ENCODE measurements at places on chromosomes 11 and 22.

GRCh38 chr11:72369743-72370142 lies 64.6 kb downstream of the CLPB start:
- H3K27ac ChIP-seq, result no peak overlapping the region
- H3K27me3 ChIP-seq, result no peaks in the 10 kb centered on the region
- no peak overlapping the region for H3K4me3 ChIP-seq
- H3K4me1 ChIP-seq, result no peaks in the 10 kb centered on the region
- no peaks in the 10 kb centered on the region for H3K36me3 ChIP-seq

GRCh38 chr11:133065847-133066485 lies 466.3 kb downstream of the OPCML start:
- peaks cover 11% of the 10 kb centered on the region for H3K27me3 ChIP-seq
- DNase-seq, result no peak
- H3K27ac ChIP-seq, result no peak overlapping the region
- no peak overlapping the region for H3K4me3 ChIP-seq

DNA sequence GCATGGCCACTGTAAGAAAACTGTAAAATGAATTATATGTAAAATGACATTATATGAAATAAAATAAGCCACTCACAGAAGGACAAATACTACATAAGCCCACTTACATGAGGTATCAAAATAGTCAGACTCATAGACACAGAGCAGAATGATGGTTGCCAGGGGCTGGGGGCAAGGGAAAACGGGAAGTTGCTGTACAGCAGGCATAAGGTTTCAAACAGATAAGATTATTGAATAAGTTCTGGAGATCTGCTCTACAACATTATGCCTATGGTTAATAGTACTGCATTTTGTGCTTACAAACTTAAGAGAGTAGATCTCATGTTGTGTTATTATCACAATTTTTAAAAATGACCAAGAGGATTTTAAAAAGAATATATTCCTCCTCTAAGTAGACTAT lies 32.7 kb upstream of the HEPHL1 start:
- no peak overlapping the region for H3K27ac ChIP-seq
- no peaks in the 10 kb centered on the region for H3K27me3 ChIP-seq
- no peaks in the 10 kb centered on the region for H3K36me3 ChIP-seq
- no peaks in the 10 kb centered on the region for H3K4me1 ChIP-seq
- no peak overlapping the region for H3K4me3 ChIP-seq

DNA sequence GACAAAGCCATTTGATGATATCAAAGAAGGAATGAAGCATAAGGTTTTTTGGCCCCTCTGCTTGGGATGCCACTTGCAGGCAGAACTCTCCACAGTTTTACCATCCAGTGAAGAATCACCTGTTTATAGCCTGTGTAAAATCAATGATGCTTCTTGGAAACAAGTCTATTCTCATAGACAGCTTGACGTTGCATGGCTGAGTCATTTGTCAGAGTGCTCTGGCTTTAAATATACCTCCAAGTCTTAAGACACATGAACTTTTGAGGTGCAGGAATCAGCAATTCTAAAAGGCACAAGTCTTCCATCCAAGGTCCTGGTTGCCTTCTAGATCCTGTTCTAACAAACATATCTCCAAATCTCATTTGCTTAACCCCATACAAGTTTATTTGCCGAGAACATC lies 53.6 kb upstream of the KIRREL3 start:
- no peak overlapping the region for H3K4me3 ChIP-seq
- no peaks in the 10 kb centered on the region for H3K27me3 ChIP-seq
- H3K36me3 ChIP-seq, result no peaks in the 10 kb centered on the region
- DNase-seq, result no peak
- no peaks in the 10 kb centered on the region for H3K4me1 ChIP-seq
- H3K27ac ChIP-seq, result no peak overlapping the region

- H3K27me3 ChIP-seq, result no peaks in the 10 kb centered on the region
- H3K27ac ChIP-seq, result peak overlapping the region; percentile 42
- no peak overlapping the region for H3K4me3 ChIP-seq
These were observed 40.3 kb downstream of the TPBGL start for GRCh38 chr11:75280770-75281468.

GRCh38 chr11:132032555-132032954 lies 662.1 kb downstream of the NTM start:
- no peaks in the 10 kb centered on the region for H3K36me3 ChIP-seq
- no peaks in the 10 kb centered on the region for H3K4me1 ChIP-seq
- H3K4me3 ChIP-seq, result no peak overlapping the region

- no peak overlapping the region for H3K4me3 ChIP-seq
- H3K4me1 ChIP-seq, result peaks cover 5% of the 10 kb centered on the region
- H3K27me3 ChIP-seq, result no peaks in the 10 kb centered on the region
These were observed 54.7 kb downstream of the PANX1 start for GRCh38 chr11:94183251-94183885.

GRCh38 chr11:96306933-96307775 lies 35.8 kb downstream of the MAML2 start:
- H3K36me3 ChIP-seq, result no peaks in the 10 kb centered on the region
- H3K27ac ChIP-seq, result peak overlapping the region; percentile 75
- peaks cover 8% of the 10 kb centered on the region for H3K4me1 ChIP-seq
- no peaks in the 10 kb centered on the region for H3K27me3 ChIP-seq
- peak; percentile 97 for DNase-seq

- no peaks in the 10 kb centered on the region for H3K27me3 ChIP-seq
- H3K36me3 ChIP-seq, result no peaks in the 10 kb centered on the region
- no peak overlapping the region for H3K27ac ChIP-seq
- H3K4me3 ChIP-seq, result no peak overlapping the region
- H3K4me1 ChIP-seq, result no peaks in the 10 kb centered on the region
- no peak for DNase-seq
These were observed 1003.2 kb downstream of the NTM start for GRCh38 chr11:132373405-132374143.

- H3K27ac ChIP-seq, result no peak overlapping the region
- H3K36me3 ChIP-seq, result no peaks in the 10 kb centered on the region
- H3K4me1 ChIP-seq, result peaks cover 2% of the 10 kb centered on the region
- no peak for DNase-seq
- peak overlapping the region; percentile 31 for H3K4me3 ChIP-seq
- no peaks in the 10 kb centered on the region for H3K27me3 ChIP-seq
These were observed 92.7 kb downstream of the SGSM3 start for GRCh38 chr22:40463017-40463631.

- no peaks in the 10 kb centered on the region for H3K4me1 ChIP-seq
- H3K4me3 ChIP-seq, result no peak overlapping the region
- peaks cover 41% of the 10 kb centered on the region for H3K27me3 ChIP-seq
- H3K27ac ChIP-seq, result no peak overlapping the region
These were observed 20.1 kb downstream of the SYT7 start for GRCh38 chr11:61560751-61561150.

GRCh38 chr22:37316405-37316804 lies 34.1 kb downstream of the CYTH4 start:
- no peaks in the 10 kb centered on the region for H3K27me3 ChIP-seq
- no peaks in the 10 kb centered on the region for H3K4me1 ChIP-seq
- DNase-seq, result no peak
- H3K4me3 ChIP-seq, result no peak overlapping the region
- H3K27ac ChIP-seq, result no peak overlapping the region

DNA sequence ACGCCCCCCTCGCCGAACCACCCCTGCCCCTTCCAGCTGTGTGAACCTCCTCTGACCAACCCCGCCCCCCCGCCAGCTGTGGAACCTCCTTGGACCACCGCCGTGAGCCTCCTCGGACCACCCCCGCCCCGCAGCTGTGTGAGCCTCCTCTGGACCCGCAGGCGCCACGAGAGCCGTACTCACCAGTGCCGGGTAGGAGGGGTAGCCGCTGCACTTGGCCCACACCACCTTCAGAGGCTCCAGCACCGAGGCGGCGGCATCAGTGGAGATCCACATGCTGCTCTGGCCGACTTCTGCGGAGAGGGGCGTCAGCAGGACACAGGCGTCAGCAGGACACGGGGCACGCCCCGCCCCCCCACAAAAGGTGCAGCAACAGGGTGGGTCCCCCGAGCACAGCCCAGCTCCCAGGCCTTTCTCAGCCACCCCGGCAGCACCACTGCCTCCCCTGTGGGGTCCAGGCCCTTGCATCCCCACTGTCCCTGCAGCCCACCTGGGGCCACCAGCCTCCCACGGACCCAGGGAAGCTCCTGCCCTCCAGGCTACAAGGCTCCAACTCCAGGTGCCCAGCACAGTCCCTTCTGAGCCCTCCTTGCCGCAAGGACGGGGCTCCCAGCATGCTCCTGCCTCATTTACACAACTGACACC lies 51.7 kb downstream of the BRD1 start:
- H3K4me3 ChIP-seq, result no peak overlapping the region
- no peak overlapping the region for H3K27ac ChIP-seq
- H3K27me3 ChIP-seq, result no peaks in the 10 kb centered on the region

DNA sequence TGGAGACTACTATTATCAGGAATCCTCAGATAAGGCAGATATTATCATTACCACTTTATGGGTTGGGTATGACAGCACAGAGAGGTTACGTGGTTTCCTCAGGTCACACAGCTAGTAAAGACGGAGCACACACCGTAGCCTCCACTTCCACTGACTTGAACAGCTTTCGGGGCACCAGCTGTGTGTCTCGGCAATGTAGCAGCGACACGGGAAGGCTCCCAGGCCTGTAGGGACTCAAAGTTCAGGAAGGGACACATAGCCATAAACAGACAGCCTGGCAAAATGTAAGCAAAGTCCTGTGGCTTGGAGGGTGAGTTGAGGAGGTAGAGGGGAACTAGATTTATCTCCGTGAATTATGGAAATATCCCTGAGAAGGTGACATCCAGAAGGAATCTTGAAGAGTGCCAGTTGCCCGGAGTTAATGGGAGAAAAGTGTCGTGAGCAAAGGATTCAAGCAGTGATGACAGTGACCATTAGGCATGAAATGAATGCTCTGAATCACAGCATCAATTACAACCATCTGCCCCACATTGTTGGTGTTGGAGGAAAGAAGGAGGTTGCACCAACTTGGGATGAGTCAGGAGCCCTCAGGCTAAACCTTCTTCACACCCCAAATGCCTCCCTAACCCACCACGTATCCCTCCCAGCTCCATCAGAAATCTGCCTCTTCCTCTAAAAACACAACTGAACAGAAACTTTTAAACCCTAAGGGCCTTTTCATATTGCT lies 106.7 kb upstream of the ASPHD2 start:
- no peaks in the 10 kb centered on the region for H3K36me3 ChIP-seq
- no peak for DNase-seq
- H3K4me1 ChIP-seq, result no peaks in the 10 kb centered on the region
- no peak overlapping the region for H3K4me3 ChIP-seq
- no peak overlapping the region for H3K27ac ChIP-seq

DNA sequence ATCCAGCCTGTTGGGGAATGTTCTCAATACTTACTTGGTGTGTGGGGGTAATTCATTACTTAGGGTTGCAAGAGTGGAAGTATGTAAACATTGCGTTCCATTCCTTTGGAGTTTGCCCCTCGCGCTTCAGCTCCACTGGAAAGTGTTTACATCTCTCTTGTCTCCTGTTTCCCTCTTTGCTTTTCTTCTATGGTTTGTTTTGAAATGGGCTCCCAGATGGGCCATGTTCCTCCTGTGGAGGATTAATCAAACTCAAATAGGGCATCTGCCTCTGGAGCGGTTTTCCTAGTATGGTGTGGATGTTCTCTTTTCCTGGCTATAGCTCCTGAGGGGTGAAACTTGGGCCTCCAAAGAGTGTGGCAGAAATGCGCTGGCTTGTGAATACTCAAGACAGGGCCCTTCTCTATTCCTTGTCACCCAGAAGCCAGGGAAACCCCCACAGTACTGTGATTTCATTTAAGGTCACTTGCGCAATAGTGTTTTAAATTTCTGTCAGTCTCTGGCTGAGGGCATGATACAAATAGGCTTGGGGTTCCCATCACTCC lies 51.9 kb downstream of the CD44 start:
- peaks cover 20% of the 10 kb centered on the region for H3K4me1 ChIP-seq
- no peak overlapping the region for H3K4me3 ChIP-seq
- H3K27me3 ChIP-seq, result no peaks in the 10 kb centered on the region
- H3K36me3 ChIP-seq, result no peaks in the 10 kb centered on the region

GRCh38 chr11:73415854-73416615 lies 39.8 kb downstream of the RELT start:
- H3K27ac ChIP-seq, result no peak overlapping the region
- H3K4me1 ChIP-seq, result peaks cover 5% of the 10 kb centered on the region
- no peaks in the 10 kb centered on the region for H3K27me3 ChIP-seq
- DNase-seq, result no peak

DNA sequence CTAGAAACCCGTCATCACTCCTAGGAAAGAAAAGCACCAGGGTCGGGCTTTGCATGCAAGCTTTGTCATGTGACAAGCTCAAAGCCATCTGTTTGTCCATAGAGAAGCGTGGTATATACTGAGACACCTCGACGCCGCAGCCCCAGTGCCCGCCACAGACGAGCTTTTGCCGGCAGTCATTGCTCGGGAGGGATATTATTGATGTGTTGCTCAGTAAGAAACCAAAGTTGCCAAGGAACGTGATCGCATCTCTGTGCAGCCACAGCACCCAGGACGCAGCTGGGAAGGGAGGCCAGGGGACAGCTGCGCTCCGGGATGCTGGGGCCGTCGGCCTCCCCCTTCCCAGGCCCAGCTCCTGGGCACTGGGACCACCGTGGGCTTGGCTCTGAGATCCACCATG lies 89.5 kb upstream of the KCNQ1OT1 start:
- H3K4me3 ChIP-seq, result no peak overlapping the region
- no peak for DNase-seq
- no peaks in the 10 kb centered on the region for H3K27me3 ChIP-seq
- H3K36me3 ChIP-seq, result no peaks in the 10 kb centered on the region

DNA sequence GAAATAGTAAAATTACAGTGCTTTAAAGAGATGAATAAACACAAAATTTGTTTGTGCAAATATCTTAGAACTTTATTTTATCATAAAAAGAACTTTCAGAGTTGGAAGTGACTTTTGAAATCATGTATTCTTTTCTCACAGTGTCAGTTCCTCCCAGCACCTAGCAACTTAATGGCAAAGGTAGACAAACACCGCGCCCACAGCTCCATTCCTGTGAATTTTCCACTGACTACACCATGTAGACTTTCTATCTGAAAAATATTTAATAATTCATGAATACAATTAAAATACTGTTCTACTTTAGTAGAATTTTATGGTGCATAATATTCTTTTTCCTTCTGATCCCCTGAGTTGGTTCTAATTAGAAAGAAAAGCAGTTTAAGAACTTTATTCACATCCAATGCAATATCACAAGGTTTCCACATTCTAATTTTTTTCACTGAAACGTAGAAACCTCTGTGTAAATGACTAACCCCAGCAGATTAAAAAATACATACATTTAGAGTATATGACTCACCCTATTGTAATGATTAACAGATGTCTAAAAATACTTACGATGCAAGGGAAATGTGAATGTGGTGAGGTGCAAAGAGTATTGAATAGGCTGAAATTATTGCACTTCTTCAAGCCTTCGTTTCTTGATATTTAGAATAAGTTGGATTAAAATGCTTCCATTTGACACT lies 218.2 kb upstream of the CCDC179 start:
- no peaks in the 10 kb centered on the region for H3K36me3 ChIP-seq
- H3K4me3 ChIP-seq, result no peak overlapping the region
- DNase-seq, result no peak

GRCh38 chr22:50731811-50732624 lies 6.0 kb upstream of the ACR start:
- peaks cover 3% of the 10 kb centered on the region for H3K27me3 ChIP-seq
- no peak overlapping the region for H3K4me3 ChIP-seq

- H3K36me3 ChIP-seq, result no peaks in the 10 kb centered on the region
- DNase-seq, result no peak
- H3K4me3 ChIP-seq, result no peak overlapping the region
These were observed 1030.8 kb upstream of the CCDC90B start for GRCh38 chr11:84316866-84317555.

All from small intestine (tissue), 16 donors.